ENCODE measurements at places on chromosomes 2 and 18.

GRCh38 chr2:168234407-168235085 is 12.8 kb downstream of the STK39 start:
- no peak for DNase-seq

DNA sequence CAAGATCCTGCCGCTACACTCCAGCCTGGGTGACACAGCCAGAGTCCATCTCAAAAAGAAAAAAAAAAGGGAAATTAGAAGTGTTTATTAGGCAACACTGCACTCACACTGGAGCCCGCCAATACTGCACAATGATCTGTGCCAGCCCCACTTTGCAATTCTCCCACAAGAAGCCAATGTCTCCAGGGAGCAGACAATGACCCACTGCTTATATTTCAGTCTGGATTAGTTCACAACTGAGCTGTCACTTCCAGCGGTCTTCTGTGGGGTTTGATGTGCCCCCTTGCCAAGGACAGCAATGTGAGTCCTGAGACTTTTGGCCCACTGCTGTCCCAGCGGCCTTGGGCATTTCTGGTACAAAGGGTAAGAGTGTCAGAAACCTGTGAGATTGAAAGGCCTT is 85.6 kb upstream of the PPM1B start:
- no peak for DNase-seq

GRCh38 chr2:29270701-29271121 is 155.5 kb downstream of the CLIP4 start:
- peak; percentile 32 for DNase-seq

DNA sequence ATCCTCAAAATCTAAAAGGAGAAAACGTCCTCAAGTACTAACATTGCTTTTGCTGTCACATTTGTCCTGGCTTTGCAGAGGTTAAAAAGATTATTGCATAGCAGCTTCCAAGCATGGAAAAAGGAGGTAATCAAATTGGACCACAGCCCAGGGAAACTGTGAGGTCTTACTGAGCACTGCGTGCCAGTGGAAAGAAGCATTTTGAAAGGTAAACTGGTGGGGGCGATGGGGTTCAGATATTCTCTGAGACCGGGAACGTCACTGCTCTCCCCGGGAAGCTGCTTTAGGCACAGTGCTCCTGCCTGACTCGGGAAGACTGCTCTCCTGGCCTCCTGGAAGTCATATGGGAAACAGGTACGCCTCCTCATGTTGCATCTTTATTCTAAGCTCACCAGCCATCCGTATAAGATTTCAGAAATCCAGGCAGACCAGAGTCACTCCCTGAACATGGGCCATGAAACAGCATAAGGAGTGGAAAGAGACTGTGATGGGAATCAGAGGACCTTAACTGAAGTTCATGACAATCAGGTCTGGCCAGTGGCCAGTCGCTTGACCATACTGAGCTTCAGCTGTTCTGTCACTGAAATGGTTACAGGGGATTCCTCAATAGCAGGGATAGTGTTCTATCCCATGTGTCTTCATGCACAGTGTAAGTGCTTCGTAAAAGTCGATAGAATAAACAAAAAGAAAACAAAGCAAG is 284.1 kb downstream of the TRIB2 start:
- no peak for DNase-seq

GRCh38 chr18:71630696-71631095 is 913.4 kb downstream of the CBLN2 start:
- no peak for DNase-seq

GRCh38 chr2:118850901-118851415 is 3.5 kb upstream of the EN1 start:
- DNase-seq: no peak

DNA sequence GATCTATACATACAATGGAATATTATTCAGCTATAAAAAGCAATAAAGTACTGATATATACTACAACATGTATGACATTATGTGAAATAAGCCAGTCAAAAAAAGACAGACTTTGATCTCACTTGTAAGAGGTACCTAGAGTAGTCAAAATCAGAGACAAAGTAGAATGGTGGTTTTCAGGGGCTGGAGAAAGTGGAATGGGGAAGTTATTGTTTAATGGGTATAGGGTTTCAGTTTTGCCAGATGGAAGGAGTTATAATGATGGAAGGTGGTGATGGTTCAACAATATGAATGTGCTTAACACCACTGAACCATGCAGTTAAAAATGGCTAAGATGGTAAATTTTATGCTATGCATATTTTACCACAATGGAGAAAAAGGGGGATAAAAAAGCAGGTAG is 6.3 kb downstream of the COBLL1 start:
- DNase-seq: no peak

DNA sequence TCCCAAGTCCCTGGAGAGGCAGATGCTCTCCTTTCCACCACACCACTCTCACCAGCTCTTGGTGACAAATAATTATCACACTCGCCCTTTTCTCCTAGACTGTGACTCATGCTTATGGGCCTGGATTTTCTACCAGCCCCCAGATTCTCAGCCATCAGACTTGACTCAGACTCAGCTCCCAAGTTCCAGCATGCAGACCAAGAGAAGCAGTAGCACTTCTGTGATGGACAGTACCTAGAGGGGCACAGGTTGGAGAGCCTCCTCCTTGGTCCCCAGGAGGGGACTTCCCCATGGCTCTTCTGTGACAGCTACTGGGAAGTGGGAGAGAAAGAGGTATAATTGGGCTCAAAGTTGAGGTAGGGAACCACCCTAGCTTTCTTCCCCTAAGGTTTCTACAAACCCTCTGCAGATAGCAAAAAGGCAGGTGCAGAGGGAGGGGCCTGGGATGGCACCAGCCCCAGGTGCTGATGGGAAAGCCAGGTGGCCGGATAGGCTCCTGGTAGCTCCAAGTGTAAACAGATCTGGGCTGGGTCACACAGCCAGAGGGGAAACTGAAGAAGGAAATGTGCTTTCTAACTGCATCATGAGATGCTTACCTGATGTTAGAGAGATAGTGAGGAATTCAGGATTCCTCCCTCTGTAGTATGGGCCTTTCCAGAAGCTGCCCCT is 4.1 kb downstream of the TCF23 start:
- peak; percentile 49 for DNase-seq

GRCh38 chr2:25453199-25453905 is 111.6 kb upstream of the DNMT3A start:
- peak; percentile 14 for DNase-seq

DNA sequence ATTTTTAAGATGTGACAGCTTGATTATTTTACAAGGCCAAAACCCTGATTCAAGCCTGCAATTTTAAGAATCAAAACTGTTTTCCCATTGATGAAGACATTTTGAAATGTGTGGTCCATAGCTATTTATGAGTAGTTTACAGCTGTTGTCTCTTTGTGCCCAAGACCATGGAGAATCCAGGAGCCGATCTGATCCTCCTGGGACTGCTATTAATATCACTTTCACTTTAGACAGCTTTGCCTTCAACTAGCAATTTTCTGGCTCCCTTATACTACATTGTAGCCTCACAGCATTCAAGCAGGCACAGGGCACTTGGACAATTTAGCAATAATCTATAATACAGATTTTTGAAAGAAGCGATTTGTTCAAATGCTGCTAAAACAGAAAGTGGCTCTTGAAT is 172.9 kb downstream of the SLC8A1 start:
- no peak for DNase-seq

DNA sequence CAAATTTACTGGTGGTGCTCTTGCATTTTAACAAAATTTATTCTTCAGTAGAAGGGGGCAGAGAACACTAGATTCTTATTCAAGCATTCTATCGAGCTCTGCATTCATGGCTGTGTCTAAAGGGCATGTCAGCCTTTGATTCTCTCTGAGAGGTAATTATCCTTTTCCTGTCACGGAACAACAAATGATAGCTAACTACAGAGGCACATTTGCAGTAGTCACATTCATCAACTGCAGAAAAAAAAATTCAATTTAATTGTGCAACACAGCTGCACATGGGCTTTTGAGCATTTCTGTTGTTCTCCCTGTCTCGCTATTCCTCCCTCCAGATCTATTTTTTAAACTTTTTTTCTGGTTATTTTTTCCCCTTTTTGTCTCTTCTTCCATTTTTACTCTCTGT is 13.0 kb upstream of the DLX1 start:
- no peak for DNase-seq

DNA sequence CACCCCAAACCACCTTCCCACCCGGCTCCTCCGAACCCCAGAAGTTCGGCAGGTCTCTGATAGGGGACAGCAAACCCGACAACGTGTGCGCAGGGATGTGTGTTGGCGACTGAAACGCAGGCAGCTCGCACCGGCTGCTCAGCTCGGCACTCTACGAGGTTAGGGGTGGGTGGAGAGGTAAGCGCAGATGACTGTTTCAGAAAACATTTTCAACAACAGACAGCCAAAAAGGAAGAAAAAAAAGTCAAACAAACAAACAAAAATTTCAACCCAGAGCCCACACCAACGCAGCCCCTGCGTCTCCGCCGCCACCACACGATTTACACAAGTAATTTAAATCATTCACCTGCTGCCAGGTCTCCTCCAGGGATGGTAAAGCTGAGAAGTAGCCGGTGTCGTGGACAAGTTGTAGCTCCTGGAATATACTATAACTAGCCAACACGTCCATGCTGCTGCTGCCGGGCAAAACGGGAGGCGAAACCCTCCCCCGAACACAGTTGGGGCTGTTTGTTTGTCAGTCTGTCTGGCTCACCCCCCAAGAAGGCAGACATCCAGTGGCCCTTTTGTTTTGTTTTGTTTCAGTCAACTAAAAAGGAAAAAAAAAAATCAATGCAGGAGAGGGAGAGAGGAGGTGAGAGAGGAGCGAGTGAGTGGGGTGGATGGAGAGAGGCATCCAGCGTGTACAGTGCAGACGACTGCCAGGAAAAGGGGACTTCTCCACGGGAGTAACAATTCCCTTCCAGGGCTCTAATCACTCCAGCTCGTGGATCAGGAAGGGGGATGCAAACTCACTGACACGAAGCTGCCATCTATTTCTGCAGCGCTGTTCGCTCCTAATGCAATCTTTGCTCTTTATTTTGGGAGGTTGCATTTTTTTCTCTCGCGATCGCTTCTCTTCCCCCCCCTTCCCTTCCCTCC is at the start of gene KLF7:
TSS of gene KLF7 (minus strand) at position 828 of the 918 bp plus-strand sequence. CDS start at position 448, 380 bp downstream.
- no peak for DNase-seq

DNA sequence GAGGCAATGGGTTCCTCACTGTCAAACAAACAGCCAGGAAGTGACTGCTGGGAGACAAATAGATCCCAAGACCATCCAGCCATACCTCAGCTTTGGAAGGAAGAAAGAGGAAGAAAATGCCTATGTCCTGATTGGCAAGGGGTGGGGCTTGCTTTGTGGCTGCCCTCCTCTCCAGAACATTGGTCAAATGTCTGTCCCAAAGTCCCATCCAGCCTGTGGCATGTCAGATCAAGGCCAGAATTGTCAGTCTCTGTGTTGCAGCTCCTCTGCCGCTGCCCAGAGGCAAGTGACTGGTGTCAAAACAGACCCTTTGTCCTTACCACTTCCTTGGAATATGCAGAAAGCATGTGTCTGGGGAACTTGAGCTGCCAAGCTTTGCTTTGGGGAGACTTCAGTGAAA is 63.0 kb upstream of the SMAD2 start:
- no peak for DNase-seq

DNA sequence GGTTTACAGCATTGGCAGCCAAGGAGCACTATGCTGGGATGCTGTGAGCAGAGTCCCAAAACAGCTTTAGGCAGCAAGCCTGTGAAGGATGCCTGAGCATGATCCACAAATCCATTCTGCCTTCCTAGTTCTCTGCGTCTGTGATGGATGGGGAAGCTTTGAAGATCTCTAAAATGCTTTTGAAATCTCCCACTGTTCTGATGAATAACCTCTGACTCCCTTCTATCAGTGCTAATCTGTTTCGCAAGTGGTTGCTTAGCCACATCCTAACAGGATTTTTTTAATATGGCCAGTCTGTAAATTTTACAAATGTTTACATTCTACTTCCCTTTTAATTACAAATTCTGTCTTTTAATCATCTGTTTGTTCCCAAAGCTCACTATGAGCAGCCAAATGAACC is 319.2 kb downstream of the GULP1 start:
- DNase-seq: no peak

GRCh38 chr2:227766373-227766883 is 20.7 kb downstream of the SCYGR8 start:
- peak; percentile 45 for DNase-seq

GRCh38 chr2:217016796-217017419 is 157.0 kb upstream of the TNP1 start:
- DNase-seq: no peak

DNA sequence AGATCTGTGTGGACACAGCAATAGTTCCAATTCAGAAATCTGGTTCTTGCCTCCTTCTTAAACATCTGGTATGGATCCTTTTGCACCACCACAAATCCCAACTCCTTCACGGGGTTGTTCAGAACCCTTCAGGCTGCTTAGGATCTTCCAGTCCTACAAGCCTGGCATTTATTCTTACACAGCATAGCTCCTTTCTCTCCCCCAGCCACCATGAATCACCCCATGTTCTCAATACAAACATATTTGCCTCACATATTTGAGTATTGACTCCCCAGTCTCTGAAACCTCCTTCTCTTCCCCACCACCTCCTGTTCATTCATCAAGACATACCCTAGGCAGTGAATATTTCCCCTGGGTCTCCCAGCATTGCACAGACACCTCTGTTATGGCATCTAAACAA is 155.2 kb downstream of the ALK start:
- DNase-seq: peak; percentile 84

DNA sequence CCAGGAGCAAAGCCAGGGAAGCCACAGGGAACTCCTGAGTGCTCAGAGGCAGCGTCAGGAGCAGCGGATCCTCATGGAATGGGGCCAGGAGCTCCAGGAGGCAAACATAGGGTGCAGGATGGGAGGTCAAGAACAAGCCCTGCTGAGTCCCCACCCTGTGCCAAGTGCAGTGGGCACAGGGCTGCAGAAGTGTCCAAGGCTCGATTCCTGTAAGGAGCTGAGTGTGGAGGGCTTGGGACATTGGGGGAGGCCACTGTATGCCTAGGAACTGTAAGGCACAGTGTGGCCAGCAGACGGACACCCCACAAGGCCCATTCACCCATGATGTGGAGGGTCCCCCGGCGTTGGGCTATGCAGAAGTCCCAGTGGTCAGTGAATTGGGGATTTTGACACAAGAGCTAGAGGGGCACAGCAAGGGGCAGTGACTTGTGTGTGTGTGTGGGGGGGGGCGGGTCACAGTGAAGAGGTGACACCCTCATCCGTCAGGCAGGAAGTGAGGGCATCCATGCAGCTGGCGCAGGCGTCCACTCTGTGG is 55.6 kb downstream of the ACKR3 start:
- DNase-seq: no peak

- DNase-seq: no peak
These were observed 123.0 kb downstream of the PMAIP1 start for GRCh38 chr18:60022671-60023276.

DNA sequence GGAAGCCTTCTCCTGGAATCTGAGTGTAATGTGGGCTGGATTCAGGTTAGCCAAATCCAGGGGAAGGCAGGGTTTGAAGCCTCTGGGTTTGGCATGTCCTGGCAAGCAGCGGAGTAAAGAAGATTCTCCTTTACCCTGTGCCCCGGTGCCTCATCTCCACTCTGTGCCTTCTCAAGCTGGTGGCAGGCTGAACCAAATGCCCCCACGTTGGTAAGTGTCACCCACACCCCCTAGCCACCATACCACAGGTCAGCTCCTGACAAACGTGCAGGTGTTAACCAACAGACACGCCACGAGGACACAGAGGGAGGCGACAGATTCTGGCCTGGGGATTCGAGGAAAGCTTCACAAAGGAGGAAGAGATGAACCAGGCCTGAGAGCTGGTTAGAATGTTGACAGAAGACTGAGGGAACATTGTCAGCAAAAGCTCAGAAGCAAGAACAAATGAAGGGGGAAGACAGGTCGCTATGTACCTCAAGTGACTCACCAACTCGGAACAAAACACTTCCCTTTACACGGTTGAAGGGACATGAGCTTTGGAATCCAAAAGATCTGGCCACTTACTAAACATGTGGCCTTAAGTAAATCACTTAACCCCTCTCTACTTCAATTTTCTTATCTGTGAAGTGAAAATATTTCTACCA is 85.2 kb upstream of the LCLAT1 start:
- peak; percentile 18 for DNase-seq
